Glomerular endothelial cell (primary cell): ENCODE measurements at places on chromosomes 5 and 9. TPM values are rescaled to one million over a fixed set of nuclear protein-coding genes. Genes with fewer than 3 reads are reported as not detected.

Gene TMEFF1
- total RNA-seq: 30.0 and 35.1 TPM in 2 replicates

Gene SLC6A7
- not detected in 2 replicates for total RNA-seq

Gene FAM221B
- total RNA-seq: not detected in 2 replicates

Gene INSL6
- total RNA-seq: not detected in 2 replicates

Gene TMEM250
- total RNA-seq: 67.3 and 77.1 TPM in 2 replicates

Gene RGS7BP
- total RNA-seq: 23.9 and 24.1 TPM in 2 replicates

Gene S1PR3
- 21.4 and 22.3 TPM in 2 replicates for total RNA-seq

Gene PROP1
- total RNA-seq: not detected in 2 replicates

Gene NDOR1
- total RNA-seq: 10.3 and 12.8 TPM in 2 replicates
